Stimulated activated CD4-positive, alpha-beta T cell treated with anti-CD3 and anti-CD28 coated beads, Interleukin-15, amount 100 ng/mL, for 1 hour (primary cell): ENCODE measurements at places on chromosomes 2 and 18.

DNA sequence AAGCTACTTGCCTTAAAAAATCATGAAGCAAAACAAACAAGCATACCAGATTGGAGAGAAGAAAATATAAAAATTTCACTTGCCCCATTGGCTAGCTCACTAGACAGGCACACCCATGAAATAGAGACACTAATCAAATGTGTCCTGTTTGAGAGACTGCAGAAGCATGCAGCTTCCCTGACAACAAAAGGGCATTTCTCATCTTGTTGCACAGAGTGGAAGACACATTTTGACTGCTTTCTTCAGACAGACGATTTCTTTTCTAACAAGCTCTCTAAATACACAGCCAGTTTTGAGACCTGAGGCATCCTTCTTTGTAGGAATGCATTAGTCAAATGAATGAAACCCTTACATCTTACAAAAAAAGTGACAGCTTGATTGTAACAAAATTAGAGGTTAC is 1558.6 kb upstream of the NXPH2 start:
- no peak for DNase-seq

- DNase-seq = no peak
Observed at GRCh38 chr18:39481281-39481680, 1915.7 kb upstream of the CELF4 start.

GRCh38 chr2:38700881-38701458 is 35.1 kb downstream of the GALM start:
- DNase-seq = no peak

DNA sequence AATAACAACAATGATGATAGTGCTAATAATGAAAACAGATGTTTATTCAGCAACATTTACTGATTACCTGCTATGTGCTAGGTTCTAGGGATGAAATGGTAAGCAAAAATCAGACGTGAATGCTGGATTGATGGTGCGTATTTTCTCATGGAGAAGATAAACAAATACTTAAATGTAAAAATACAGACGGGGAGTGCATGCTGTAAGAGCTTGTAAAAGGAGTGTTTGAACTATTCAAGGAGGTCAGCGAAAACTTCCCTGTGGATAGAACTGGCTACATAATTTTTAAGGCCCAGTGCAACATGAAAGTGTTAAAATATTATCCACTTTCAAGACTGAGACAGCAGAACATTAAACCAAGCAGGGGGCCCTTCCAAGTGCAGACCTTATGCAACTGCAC is 22.1 kb downstream of the MTX2 start:
- no peak for DNase-seq

DNA sequence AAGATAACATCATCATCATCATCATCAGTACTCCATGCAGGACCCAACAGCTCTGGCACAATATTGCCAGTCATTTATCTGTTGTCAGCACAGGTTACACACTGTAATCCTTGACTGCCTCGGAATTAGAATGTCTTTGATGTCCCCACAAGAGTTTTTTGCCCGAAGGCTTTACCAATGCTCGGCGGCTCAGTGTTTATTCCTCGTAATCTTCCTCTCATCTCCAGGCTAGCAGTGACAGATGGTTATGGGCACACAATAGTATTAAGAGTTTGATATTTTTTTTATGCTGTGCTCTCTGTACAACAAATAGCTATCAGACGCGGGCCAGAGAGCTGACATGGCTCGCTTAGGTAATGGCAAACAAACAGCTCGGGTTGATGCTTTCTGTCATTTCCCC is 515.2 kb downstream of the ZEB2 start:
- no peak for DNase-seq
